Activated CD8-positive, alpha-beta memory T cell treated with anti-CD3 and anti-CD28 coated beads for 4 hours (primary cell): ENCODE measurements at places on chromosomes 1 and 21.

- DNase-seq = no peak
These were observed 104.9 kb downstream of the EVI5 start for GRCh38 chr1:92679980-92680379.

- DNase-seq = no peak
These were observed 15.6 kb upstream of the ATP1B1 start for GRCh38 chr1:169090900-169091311.

- DNase-seq = no peak
These were observed 4.8 kb downstream of the TP73 start for GRCh38 chr1:3657096-3657475.

GRCh38 chr1:37353871-37354270 lies 120.5 kb upstream of the ZC3H12A start:
- no peak for DNase-seq

- DNase-seq = no peak
These were observed 3.5 kb upstream of the VASH2 start for GRCh38 chr1:212946872-212947271.

DNA sequence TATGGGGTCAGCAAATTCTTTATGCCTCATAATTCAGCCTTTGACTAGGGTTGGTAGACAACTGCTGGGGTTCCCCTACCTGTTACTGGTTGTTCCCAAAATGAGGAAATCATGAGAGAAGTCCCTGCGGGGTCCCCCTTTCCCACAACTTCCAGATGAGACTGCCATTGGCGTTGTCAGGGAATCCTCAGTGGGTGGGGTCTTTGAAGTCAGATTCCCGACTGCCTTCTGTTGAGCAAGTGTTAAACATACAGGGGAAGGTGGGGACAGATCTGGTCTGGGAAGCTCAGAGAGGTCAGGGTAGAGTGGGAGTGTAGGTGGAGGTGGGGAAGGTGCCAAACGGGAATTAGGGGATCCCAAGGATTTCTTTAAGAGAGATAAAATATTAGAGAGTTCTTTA lies 14.7 kb downstream of the HSD3B2 start:
- DNase-seq = no peak

GRCh38 chr1:155918660-155919059 lies 7.5 kb upstream of the RIT1 start:
- DNase-seq = no peak

DNA sequence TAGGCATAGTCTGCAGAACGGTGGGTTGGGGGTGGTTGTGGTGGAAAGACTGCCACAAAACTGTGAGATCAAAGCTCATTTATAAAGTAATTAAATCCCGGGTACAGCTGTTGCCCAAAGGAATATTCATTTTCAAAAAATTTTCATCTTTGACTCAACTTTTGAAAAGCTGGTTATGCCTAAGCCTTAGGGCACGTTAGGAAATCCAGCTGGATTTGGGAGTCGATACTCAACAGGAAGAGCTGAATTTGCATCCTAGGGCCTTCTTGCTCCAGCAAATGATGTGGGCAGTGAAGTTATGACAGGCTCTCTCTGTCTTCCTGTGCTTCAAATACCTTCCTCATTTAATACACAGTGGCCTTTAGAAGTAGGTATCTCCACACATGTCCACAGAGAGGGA lies 31.7 kb downstream of the ZP4 start:
- DNase-seq = no peak

- DNase-seq = no peak
These were observed 72.5 kb downstream of the KCNT2 start for GRCh38 chr1:196535727-196536126.

DNA sequence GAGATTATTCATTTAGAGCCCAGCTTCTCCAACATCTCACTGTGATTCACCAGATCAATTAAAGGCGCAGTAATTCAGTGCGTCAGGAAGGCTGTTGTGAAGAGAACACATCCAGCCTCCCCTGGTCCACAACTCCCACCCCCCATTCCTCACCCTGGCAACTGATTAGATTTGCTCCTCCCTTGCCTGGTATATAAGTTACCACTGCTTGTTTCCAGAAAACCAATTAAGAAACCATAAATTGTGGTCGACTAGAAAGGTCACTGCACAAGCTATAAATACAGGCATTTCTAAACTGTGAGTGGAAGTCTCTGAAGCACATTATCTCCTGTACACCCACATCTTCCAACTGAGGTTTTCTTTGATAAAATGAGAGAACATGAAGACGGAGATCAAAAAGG lies 41.9 kb downstream of the FAM163A start:
- DNase-seq = no peak

GRCh38 chr1:1827089-1827848 lies 49.0 kb upstream of the NADK start:
- DNase-seq = no peak

DNA sequence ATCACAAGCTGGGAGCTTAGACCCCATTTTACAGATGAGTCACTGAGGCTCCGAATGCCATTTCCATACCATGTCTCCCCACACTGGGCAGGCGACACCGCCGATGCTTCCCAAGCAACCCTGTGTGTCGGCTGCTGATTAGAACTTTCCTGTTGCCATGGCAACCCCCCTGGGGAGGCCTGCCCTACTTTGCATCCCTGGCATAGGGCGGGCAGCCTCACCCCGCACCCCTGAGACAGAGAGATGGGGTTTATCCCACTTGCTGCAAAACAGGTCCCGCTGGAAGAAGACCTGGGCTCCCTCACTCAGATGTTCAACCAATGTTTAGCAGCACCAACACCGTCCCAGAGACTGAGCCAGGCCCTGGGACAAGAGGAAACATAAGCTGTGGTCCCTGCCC lies 81.5 kb downstream of the CAMK2N1 start:
- DNase-seq = no peak

DNA sequence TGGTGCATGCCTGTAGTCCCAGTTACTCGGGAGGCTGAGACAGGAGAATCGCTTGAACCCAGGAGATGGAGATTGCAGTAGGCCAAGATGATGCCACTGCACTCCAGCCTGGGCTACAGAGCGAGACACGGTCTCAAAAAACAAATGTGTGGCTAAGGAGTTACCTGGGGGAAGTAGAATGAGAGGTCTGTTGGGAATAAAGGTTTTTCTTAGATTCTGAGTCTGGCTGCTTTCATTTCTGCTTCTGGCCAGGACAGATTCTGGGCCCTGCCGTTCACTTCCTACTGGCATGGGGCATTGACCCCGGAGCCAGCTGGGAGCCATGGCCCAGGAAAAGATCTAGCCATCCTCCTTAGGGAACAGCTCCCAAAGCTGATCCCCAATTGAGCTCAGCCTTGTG lies 420 bp upstream of the DCDC2B start:
- DNase-seq = no peak

- DNase-seq = no peak
These were observed 17.1 kb downstream of the ETS2 start for GRCh38 chr21:38822778-38823238.

DNA sequence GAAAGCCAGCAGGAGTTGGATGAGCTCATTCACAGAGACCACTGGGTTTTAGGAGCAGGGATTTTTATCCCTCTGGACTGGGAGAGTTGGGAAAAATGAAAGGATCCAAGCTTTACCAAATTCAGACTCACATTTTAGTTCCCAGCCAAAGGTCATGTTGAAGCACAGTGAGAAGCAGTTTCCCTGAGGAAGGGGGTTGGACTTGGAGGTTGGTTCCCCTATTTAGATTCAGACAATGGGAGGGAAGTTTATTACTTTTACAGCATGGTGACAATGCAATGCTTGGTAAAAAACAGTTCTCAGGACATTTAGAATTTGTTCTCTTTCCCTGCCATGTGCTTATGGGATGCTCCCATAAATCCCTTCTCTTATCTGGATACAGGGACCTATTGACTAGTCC lies 57.3 kb upstream of the ZNF648 start:
- no peak for DNase-seq

GRCh38 chr1:204442376-204443259 lies 31.0 kb upstream of the PPP1R15B start:
- DNase-seq = no peak

GRCh38 chr21:19322360-19322759 lies 918.8 kb upstream of the TMPRSS15 start:
- DNase-seq = no peak

- DNase-seq = no peak
These were observed 7.4 kb upstream of the S100A10 start for GRCh38 chr1:152000964-152001630.

DNA sequence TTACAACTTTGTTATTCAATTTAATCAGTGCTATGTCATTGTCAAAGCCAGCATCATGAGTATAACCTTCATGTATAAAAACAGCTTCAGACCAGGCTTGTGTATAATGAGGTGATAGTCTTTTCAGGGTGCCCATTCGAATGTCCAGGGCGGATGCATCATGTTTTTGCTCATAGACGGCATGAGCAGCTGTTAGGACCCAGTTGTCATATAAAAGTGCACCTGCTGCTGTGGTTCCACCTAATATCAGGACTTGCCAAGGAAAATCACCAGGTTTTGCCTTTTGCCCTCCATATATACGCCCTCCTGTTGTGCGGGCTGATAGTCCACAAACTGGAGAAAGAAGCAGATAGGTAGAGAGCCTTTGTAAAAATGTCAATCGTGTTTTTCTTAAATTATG lies 14.9 kb downstream of the TARDBP start:
- no peak for DNase-seq

GRCh38 chr21:38938343-38938742 lies 132.6 kb downstream of the ETS2 start:
- no peak for DNase-seq

- DNase-seq = no peak
These were observed 171.1 kb downstream of the DAB1 start for GRCh38 chr1:57252597-57253294.

DNA sequence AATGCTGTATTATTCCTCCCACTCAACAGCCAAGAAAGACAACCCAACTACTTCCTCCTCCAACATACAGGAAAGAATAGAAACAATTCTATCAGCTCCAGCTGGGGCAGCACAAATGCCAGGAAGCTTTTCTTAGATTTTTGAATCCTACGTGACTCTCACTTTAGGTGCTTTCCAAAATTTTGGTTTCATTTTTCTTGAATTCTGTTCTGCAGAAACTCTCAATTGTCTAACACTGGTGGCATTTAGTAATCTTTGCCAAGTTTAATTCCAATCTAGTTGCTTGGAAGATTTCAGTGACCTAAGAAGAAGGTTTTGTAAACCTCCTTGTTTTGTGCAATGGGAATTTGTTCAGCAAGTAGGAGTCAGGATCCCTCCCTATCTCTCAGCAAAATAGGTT lies 37.1 kb upstream of the DOCK7 start:
- DNase-seq = no peak

GRCh38 chr1:98002288-98002687 lies 81.5 kb upstream of the DPYD start:
- DNase-seq = no peak

DNA sequence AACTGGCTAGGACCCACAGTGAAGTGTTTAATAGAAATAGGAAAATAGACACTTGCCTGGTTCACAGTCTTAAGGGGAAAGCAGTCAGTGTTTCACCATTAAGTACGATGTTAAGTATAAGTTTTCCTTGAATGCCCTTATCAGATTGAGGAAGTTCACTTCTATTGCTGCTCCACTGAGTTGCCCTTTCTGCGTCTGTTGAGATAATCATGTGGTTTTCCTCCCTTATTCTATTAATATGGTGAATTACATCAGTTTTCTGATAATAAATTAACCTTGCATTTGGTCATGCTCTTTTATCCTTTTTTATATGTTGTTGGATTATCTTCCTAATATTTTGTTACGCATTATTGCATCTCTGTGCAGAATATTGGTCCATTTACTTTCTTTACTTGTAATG lies 21.4 kb downstream of the UTS2 start:
- no peak for DNase-seq

GRCh38 chr1:235006132-235006721 lies 122.4 kb downstream of the TOMM20 start:
- no peak for DNase-seq

DNA sequence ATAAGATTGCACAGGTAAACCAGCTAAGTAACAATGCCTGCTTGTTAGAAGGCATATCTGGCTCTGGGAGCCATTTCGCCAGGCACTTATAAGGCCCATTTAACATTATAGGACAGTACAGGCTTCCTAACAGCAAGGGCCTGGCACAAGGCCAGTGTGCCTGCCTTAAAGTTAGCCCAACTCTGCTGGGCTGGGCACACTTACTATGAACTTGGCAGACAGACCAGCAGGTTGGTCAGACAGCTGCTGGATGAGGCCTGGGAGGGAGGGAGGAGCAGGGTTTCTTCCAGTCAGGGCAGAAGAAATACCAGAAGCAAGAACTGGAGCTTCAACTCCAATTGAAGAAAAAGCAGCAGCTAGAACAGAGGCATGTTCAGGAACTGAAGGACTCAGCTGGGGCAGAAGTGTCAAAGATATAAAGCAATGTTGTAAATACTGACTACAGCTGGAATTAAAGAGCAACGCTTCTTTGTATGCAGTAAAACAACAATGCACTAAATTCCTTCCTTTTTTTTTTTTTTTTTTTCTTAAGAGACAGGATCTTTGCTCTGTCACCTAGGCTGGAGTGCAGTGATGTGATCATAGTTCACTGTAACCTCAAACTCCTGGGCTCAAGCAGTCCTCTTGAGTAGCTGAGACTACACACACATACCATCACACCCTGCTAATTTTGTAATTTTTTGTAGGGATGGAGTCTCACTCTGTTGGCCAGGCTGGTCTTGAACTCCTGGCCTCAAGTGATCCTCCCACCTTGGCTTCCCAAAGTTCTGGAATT lies 4.9 kb downstream of the CACHD1 start:
- DNase-seq = no peak

DNA sequence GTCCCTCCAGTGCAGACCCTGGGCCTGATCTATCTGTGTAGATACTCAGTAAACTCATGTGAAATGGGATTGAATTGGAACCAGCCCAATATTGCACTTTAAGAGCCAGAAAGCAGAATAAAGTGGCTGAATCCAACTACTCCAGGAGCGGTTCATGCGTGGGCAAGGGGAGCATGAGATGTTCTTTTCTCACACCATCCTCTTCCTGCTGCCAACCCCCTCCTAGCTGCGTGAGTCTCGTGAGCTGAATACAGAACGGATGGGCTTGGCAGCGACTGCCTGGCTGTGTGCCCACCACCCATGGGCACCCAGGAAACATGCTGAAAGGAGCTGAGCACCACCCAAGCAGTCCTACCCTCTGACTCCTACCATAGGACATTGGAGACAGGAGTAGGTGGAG lies 128.3 kb downstream of the ELAVL4 start:
- no peak for DNase-seq

DNA sequence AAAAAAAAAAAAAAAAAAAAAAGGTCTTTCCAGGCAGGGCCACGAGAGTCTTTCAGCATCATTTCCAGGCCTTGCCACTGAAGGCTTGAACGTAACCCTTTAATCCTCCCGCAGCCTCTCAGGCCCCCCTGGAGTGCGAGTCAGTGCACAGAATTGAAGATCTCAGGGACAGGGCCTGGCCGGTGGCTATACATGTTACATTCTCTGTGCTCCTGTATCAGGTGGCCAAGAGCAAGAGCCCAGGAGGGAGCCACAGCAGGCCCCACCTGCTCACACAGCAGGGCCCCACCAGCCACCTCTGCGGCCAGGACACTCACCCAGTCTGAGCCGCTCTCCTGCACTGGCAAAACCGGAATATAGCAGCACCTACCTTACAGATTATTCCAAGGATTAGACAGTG lies 34.1 kb upstream of the SLC25A33 start:
- no peak for DNase-seq

GRCh38 chr1:115453666-115454065 lies 115.6 kb upstream of the NGF start:
- no peak for DNase-seq

- no peak for DNase-seq
These were observed 487 bp downstream of the HJV start for GRCh38 chr1:146021050-146021445.

GRCh38 chr1:235597867-235598553 lies 51.6 kb downstream of the GNG4 start:
- DNase-seq = no peak
